ENCODE measurements at places on chromosomes 1 and 21.

DNA sequence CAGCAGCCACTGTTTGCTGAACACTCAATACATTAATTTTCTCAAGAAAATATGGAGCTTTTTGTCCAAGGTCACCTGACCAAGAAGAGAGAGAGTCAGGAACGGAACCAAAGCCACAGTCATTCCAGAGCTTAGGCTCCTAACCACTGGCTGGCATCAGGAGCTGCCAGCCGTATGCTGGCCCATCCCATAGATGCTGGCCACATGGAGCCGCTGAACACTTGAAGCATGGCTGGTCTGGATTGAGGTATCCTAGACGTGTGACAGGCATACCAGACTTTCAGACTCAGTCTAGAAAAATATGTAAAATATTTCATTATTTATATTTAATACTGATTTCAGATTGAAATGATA is 458.7 kb downstream of the MATN1 start:
- DNase-seq: no peak

GRCh38 chr1:27570356-27570755 is 33.6 kb downstream of the AHDC1 start:
- no peak for DNase-seq

GRCh38 chr1:41648230-41648629 is 163.7 kb upstream of the EDN2 start:
- DNase-seq: no peak

GRCh38 chr1:185813401-185813979 is 79.3 kb downstream of the HMCN1 start:
- DNase-seq: peak; percentile 3

- DNase-seq: no peak
These were observed 459.5 kb upstream of the CXADR start for GRCh38 chr21:17053321-17053720.

- DNase-seq: no peak
These were observed 31.6 kb downstream of the RGS5 start for GRCh38 chr1:163170975-163171676.

GRCh38 chr1:93814795-93815340 is 64.1 kb downstream of the DNTTIP2 start:
- DNase-seq: no peak

GRCh38 chr1:178908358-178908757 is 37.5 kb upstream of the ANGPTL1 start:
- DNase-seq: no peak

- DNase-seq: no peak
These were observed 923.1 kb upstream of the NEGR1 start for GRCh38 chr1:73205294-73205973.

DNA sequence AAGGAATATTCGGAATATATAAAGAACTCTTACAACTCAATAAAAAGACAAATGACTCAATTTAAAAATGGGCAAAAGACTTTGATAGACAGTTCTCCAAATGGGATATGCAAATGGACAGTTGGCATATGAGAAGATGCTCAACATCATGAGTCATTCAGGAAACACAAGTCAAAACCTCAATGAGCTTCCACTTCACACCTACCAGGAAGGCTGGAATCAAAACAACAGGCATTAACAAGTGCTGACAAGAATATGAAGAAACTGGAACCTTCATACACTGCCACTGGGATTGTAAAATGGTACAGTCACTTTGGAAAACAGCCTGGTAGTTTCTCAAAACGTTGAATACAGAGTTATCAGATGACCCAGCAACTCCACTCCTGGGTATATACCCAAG is 17.2 kb downstream of the PGBD5 start:
- DNase-seq: no peak

DNA sequence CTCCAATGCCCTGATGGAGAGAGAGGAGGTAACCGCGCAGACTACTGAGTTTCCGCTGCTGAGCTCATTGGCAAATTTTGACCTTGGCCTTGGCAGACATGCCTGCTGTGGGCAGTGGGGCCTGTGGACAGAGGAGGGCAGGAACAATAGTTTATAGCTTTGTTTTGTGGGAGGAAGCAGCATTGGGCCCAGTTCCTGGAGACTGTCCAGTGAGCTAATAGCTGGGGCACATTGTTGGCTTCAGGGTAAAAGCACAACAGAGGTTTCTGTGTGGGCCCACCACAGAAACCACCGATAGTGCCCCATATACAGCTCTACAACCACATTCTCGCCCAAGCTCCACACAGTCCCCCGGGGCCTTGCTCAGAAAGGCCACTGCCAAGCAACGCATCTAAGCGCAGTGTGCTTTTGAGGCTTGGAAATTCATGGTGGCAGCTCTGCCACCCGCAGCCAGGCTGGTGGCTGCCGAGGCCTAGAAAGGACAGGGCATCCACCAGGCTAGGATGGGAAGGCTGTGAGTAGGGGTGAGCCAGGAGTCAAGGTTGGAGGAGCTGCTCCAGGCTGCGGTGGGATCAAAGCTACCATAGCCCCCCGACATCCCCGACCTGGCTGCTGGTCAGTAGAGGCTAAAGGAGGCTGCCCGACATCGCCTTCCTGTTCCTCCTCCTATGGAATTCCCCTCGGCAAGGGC is 43.2 kb downstream of the NEK2 start:
- DNase-seq: no peak

- DNase-seq: no peak
These were observed 1.2 kb downstream of the HJV start for GRCh38 chr1:146020058-146021049.

- DNase-seq: no peak
These were observed 20.6 kb downstream of the CCDC190 start for GRCh38 chr1:162840250-162840839.

GRCh38 chr1:161193561-161194235 is 5.2 kb downstream of the ADAMTS4 start:
- DNase-seq: no peak

DNA sequence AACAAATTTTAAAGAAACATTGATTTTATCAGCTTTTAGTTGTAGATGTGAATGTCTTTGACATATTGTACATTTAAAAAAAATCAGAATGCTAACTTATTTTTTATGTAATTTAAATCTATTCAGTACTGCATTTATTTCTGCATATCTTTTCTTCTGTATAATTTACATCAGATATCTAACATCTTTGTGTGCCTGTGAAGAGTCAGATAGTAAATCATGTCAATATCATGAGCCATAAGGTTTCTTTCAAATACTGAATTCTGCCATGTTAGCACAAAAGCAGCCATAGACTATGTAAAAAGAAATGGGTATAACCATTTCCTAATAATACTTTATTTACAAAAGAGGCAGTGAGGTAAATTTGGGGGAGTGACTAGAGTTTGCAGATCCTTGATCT is 1829.2 kb downstream of the NCAM2 start:
- no peak for DNase-seq

DNA sequence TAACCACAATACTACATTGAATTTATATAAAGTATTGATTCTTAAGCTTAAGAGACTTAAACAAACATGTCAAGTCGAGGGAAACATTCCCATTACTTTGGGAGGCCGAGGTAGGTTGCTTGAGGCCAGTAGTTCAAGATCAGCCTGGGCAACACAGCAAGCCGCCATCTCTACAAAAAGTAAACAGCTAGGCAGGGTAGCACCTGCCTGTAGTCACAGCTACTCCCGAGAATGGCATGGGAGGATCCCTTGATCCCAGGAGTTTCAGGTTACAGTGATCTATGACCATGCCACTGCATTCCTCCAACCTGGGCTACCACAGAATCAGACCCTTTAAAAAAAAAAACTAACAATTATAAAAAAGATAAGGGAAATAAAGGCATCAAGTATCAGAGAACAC is 50.4 kb downstream of the EIF4G3 start:
- no peak for DNase-seq

DNA sequence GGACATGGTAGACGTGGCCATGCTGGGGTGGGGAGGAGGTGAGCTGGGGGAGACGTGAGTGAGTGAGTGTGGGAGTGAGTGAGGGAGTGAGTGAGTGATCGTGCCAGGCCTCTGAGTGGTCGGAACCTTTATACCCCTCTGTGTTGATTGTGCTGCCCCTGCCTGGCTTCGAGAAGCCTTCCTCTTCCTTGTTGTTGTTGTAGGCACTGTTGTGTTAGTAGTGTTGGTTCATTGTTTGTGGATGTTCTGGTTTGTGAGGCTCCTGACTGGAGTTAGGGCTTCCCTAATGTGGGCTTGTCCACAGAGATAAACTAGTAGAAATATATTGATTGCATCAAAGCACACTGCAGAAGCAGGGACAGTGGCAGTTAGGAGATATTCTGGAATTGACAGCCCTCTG is at the start of gene KRTAP10-3:
TSS of gene KRTAP10-3 (minus strand) at position 101 of the 400 bp plus-strand sequence. CDS start at position 21, 80 bp downstream.
- no peak for DNase-seq

DNA sequence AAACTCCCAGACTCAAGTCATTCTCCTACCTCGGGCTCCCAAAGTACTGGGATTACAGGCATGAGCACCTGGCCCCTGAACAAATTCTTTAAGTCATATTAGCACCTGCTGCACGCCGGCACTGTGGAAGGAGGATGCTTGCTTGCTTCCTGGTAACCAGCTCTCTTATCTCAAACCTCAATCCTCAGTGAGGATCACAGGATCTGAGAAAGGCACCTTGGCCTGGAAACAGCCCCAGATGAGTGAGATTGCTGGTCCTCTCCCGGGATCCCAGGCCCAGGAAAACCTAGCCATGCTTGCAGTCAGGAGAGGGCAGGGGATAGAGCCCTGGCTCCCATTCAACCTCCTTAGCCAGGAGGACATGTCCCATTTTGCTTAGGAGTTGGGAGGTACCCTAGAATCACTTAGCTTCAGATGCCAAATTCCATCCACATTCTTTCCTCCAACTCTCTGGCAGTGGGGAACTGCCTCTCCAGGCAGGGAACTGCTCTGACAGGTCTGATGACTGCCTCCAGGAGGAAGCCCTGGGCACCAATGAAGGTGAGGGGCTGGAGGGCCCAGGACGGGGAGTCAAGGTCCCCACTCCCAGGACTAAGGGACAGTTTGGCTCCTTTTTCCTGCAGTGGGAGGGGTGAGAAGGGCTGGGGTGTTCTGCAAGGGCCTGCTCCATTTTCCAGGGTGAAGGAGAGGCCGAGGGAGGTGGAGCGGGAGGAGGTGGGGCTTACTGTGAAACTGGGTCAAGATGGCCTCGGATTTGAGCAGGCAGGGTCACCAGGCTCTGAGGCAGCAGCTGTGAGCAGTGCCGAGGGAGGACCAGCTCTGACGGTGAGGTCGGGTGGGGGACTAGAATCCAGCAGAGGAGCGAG is 9.5 kb downstream of the GPR37L1 start:
- DNase-seq: no peak

GRCh38 chr1:56963667-56964066 is 2.1 kb downstream of the C8B start:
- no peak for DNase-seq

GRCh38 chr1:4529446-4530165 is 124.8 kb upstream of the AJAP1 start:
- DNase-seq: no peak

DNA sequence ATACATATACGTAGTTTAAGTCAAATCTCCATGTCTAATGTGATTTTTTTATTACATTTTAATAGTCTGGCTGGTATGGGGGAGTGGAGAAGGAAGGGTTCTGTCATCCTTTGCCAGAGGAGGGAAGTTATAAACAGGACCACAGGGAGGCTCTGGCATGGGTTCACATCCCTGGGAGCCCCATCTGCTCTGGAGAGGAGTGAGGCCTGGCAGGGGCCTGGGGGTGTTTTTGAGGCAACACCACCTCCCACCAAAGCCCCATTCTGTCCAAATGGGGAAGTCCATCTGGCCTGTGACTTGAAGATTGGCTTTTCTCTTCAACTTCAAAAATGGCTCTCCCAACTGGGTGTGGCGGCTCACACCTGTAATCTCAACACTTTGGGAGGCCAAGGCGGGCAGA is 15.8 kb downstream of the DISP3 start:
- DNase-seq: no peak

DNA sequence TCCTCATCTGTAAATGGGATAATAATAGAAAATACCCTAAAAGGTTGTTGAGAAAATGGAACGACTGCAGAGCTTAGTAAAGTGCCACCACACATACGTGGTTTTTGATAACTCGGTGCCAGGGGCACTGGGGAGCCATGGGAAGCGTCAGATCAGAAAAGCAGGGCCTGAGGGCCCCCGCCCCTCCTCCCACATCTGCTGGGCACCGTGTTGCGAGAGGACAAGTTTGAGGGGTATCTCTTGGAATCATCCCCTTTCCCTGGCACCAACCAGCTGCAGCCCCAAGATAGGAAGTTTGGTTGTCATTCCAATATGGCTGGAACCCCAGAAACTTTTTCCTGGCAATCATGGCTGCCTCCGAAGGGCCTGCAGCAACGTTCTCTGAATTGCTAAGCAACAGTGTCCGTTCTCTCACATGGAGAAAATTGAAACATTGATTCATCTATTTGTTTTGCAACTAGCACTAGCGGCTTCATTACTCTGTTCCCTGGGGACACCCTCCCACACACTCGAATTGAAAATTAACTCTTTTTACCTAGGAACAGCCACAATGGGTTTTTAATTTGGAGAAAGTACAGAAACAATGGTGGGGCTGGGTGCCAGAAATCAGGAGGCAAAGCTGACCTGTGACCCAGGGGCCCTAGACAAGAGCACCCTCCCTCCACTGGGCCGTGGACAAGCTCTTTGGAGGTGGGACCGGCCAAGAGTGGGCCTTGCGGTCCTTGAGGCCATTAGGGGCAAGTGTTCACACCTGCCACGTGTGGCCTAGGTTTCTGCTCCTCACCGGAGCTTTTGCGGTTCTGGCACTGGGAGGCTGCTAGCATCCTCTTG is 190.0 kb upstream of the VAMP3 start:
- no peak for DNase-seq

DNA sequence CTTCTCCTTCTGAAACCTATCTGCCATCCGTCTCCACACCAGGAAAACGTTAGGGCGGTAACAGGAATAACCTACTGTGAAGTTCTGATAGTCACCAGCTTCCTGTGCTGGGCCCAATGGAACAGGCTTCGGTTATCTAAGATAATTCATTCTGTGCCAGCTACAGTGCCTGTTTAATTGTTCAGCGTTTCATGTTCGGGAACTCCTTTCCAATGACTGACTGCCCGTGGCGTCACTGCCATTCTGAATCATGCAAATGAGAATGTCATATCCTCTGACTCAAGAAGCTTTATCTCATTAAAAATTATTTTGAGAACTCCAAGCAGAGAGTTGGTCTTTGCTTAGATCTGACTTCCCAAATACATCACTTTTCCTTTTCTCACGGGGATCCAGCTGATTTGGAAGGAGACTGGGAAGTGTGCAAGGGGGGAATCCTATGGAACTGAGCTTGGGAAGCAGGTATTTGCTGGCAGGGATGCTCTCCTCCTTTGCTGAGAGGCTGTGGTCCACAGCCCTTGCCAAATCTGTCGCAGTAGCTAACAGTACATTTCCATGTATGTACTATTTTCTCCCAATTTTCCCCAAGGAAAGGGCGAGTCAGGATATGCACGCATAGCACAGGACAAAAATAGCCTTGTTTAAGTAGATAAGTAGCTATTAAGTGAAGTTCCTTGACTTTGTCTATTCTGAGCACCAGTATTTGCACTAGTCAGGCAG is 358.7 kb downstream of the LTN1 start:
- DNase-seq: no peak

- DNase-seq: no peak
These were observed 12.5 kb downstream of the SMIM12 start for GRCh38 chr1:34847094-34847493.

DNA sequence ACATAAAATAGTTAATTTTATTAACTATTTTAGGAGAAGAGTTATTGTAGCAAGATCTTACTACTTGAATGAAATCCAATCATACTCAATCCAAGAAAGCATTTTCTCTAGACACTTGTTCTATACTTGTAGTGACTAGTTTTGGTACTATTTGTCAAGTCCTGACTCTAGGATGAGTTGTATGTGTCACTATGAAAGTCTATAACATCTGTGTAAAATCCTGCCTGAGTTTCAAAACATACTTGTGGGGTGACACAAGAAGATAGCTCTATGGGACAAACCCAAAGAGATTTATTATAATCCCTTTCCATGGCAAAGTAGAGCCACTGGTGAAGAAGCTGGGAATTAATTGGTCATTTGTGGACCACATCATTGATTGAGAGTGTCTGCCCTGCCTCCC is 1042.2 kb upstream of the ADGRL4 start:
- no peak for DNase-seq

Measured in hematopoietic multipotent progenitor cell treated with erythropoietin and hydrocortisone succinate and interleukin-3 and kit ligand, for 15 days (in vitro differentiated cells).